Caudate nucleus (tissue), 63 donors: ENCODE measurements at places on chromosomes 12 and 14.

- no peak for DNase-seq
Measured at GRCh38 chr14:89428546-89429198, 11.6 kb upstream of the FOXN3 start.

GRCh38 chr12:10562306-10562933 lies 51.0 kb downstream of the MAGOHB start:
- no peak for DNase-seq

DNA sequence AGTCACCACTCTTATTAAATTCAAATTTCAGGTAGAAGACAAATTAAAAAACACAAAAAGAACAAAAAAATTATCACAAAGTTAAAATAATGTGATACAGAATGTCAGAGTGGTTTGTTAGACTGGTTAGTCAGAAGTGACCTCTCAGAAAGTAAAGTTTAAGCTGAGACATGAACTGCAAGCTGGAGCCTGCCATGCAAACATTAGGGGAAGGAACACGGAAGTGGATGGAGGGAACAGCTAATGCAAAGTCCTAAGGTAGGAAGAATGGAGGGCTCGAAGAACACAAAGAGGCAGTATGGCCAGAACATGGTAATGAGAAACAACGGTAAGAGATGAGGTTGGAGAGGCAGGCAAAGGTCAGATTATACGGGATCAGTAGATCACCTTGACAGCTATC lies 41.7 kb downstream of the WDHD1 start:
- no peak for DNase-seq

GRCh38 chr12:64184216-64184615 lies 37.9 kb downstream of the KICS2 start:
- no peak for DNase-seq

DNA sequence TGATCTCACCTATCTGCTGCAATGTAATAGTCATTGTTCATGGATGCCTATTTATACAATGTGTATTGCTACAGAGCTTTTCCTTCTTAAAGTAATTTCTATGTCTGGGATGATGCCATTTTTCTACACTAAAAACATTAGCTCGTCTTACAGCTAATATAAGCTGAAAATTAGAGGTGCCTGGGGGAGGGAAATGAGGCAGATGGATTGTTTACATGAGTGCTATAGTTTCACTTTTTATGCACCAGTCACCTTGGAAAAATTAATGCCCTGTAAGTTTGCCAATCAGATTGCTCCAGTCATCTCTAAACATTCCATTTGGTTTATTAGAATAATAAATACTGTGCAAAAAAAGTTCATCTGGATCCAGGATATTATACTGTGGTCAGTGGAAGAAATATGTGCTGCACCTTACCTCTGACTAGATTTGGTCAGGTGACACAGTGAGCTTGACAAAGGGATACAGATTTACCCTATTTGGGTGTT lies 436.2 kb downstream of the RAD51B start:
- no peak for DNase-seq

DNA sequence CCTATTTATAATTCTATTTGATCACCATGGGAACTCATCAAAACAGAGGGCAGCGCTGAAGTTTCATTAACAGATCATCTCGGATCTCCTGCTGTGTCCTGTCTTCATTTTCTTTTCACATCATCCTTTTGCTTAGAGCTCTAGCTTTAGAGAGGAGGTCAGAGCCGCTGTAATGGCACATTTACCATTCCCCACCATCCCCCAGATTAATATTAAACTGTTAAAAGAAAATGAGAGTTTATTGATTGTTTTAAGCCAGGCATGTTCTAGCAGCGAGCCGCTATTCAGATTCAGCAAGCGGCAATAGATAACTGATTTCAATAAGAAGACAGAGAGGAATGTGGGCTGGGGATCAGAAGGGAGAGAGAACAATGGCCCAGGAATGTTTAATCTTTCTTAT lies 308.8 kb downstream of the EGLN3 start:
- no peak for DNase-seq

DNA sequence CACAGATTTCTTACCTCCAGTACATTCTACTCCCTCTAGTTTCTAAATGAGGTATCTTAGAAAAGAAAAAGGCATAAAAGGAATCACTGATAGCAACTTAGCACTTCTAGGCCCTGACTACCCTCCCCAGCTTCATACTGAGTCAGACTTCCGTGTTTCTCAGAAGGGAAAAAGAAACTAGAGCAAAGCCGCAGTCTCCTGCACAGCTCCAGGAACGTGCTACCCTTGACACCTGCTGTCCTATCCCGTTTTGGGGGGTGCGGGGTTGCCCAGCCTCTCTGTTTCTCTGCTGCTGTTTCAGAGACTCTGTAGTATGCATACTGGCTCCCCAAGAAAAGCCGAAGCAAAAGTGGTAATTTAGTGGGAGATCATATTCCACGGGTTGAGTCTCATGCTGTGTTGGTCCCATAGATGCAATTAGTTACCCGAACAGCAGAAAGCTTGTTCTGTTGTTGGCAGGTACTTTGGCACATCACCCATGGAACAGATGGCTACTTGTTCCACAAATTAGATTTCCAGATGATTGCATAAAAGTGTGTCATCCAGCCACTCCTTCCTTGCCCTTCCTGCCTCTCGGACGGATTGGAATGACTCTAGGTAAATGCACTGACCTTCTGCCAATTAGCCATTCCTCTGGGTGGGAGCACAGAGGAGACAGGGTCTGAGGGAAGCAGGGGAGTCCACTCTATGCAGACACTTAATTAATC lies 438.1 kb downstream of the FUT8 start:
- no peak for DNase-seq
